ENCODE measurements at places on chromosomes 5 and 9.

- DNase-seq = no peak
Measured at GRCh38 chr9:124283228-124283814, 25.6 kb downstream of the NEK6 start.

DNA sequence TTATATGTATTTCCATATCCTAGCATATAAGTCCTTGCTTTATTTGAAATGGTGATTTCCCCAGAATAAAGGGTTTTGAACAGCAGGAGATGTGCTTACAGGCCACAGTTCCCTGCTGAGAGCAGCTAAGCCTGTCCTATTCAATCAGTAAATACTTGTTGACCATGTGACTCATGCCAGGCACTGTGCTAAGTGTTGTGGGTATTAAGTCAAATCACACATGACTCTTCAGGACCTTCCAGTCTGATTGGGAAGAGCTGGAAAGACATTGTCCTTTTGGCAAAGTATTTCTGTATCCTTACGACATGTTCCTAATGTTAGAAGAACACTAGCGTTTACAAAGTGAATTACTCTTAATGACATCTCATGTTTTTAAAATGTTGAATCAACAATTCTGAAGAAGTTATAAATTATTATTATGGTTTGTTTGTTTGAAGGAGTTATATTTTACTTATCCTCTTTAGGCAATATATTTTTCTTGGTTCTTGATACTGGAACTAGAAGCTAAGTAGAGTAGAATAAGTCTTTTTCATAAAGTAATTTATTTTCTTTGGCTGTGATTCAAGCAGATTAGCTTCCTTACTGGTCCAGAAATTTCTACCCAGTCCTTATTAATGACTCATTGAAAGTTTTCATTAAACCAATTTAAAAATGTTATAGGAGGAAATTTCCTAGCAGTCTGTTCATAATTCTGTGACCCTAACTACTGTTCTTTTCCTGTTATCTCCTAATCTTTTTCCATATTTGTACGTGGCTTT, 82.1 kb downstream of the GAPVD1 start:
- no peak for DNase-seq

GRCh38 chr9:127578952-127579853, 32.9 kb upstream of the STXBP1 start:
- no peak for DNase-seq

GRCh38 chr5:115838885-115839518, 2.4 kb downstream of the ATG12 start:
- DNase-seq = no peak

GRCh38 chr9:89304834-89305188, 6.2 kb upstream of the CKS2 start:
- no peak for DNase-seq

- DNase-seq = no peak
Measured at GRCh38 chr5:174533751-174534241, 190.6 kb upstream of the MSX2 start.

- no peak for DNase-seq
Measured at GRCh38 chr9:117707561-117707960, 3.4 kb downstream of the TLR4 start.

DNA sequence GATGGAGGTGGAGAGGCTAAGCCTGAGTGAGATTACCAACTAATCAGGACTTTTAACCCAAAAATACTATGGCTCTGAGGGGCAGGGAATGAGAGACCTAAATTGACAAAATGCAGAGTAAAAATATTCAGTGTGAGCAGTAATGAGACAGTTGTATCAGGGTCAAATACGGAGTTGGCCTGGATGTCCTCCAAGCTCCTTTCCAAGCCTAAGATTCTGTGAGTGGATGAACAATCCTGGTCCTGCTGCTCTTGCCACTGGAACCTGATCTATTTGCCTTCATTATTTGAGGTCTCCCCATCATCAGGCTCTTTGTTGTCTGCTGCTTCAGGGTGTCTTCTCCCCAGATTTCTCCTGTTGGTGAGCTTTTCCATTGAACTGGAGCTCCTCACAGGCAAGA, 1.1 kb downstream of the PDCD1LG2 start:
- DNase-seq = no peak

GRCh38 chr9:112554516-112554915, 67.9 kb downstream of the KIAA1958 start:
- DNase-seq = no peak

DNA sequence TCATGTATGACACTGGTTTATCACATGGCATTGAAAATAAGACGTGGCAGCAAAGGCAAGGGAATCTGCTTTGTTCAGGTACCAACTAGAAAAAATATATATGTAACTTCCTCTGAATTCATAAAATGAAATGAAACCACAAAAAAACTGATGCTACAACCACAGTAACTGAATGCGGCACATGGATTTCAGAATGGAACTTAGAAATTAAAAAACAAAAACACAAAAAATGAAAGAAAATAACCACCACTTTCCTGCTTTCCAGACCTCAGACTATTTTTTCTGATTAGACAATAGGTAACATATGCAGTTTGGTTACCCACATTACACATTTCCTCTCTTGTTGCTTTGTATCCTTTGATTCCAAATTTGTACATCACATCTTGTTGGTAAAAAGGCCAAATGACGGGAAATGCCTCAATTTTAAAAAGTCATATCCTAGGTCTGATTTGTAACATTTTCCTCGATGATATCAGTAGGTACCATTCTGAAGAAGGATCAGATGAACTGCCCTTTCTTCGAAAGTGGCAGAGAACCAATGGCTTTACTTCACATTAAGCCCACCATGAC, 18.1 kb upstream of the PDCL start:
- DNase-seq = no peak

- DNase-seq = no peak
Measured at GRCh38 chr5:143001764-143002351, 231.7 kb downstream of the ARHGAP26 start.

GRCh38 chr5:116861666-116862065, 287.0 kb upstream of the SEMA6A start:
- DNase-seq = no peak

- no peak for DNase-seq
Measured at GRCh38 chr9:127838375-127839078, 15.9 kb downstream of the ENG start.

- DNase-seq = no peak
Measured at GRCh38 chr5:179836225-179837019, 15.7 kb downstream of the SQSTM1 start.

- DNase-seq = no peak
Measured at GRCh38 chr5:180118391-180118791, 46.8 kb upstream of the RNF130 start.

DNA sequence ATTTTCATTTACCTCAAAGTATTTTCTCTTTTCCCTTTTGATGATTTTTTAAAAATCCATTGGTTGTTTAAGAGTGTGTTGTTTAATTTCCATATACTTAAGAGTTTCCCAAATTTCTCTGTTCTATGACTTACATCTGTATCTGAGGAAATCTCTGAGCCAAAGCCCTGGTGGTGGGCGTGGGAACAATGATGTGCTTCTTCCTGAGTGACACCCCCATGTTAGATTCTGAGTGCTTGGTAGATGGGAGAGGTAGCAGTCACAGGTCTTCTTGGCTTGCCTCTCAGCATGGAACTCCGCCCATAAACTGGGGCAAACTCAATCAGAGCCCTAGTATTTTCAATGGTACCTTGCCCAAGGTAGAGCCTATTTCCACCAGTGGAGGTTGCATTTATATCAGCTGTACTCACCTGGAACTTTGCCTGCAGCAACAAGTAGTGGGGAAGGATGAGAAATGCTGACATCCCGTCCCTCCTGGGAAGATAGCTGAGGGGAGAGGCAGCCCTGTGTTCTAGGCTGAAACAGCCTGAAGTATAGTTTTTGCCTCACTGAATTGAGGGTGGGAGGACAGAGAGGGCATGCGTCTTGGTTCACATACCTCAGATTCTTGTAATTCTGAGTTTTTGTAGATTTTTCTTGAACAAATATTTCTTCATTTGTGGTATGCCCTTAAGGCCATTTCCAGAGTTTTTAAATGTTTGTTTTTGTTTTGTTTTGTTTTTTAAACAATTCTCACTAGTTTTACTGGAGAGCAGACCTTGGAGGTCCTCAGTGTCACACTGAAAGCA, 26.4 kb downstream of the C9orf43 start:
- no peak for DNase-seq

GRCh38 chr9:128215491-128216409, 12.6 kb downstream of the DNM1 start:
- DNase-seq = no peak

GRCh38 chr5:59724482-59725391, 168.8 kb downstream of the PDE4D start:
- DNase-seq = no peak

GRCh38 chr5:38465061-38465460, 91.4 kb downstream of the LIFR start:
- DNase-seq = no peak

- DNase-seq = no peak
Measured at GRCh38 chr5:28165096-28165495, 1126.7 kb upstream of the CDH9 start.

GRCh38 chr9:117772960-117773359, 68.8 kb downstream of the TLR4 start:
- no peak for DNase-seq

- no peak for DNase-seq
Measured at GRCh38 chr5:15752663-15753285, 252.8 kb downstream of the FBXL7 start.

- no peak for DNase-seq
Measured at GRCh38 chr9:116715751-116716150, 28.6 kb downstream of the TRIM32 start.

- no peak for DNase-seq
Measured at GRCh38 chr5:119286511-119287488, 69.0 kb upstream of the TNFAIP8 start.

- DNase-seq = no peak
Measured at GRCh38 chr5:6188344-6188743, 190.0 kb downstream of the MED10 start.

GRCh38 chr5:147559749-147560148, 49.9 kb upstream of the DPYSL3 start:
- no peak for DNase-seq

- no peak for DNase-seq
Measured at GRCh38 chr9:115234094-115234493, 116.1 kb upstream of the TNC start.

- no peak for DNase-seq
Measured at GRCh38 chr9:88975966-88976889, 15.0 kb upstream of the S1PR3 start.

- DNase-seq = no peak
Measured at GRCh38 chr9:132880324-132880661, 1.6 kb downstream of the SPACA9 start.

- DNase-seq = no peak
Measured at GRCh38 chr9:93452710-93453046, 703 bp downstream of the FAM120AOS start.

DNA sequence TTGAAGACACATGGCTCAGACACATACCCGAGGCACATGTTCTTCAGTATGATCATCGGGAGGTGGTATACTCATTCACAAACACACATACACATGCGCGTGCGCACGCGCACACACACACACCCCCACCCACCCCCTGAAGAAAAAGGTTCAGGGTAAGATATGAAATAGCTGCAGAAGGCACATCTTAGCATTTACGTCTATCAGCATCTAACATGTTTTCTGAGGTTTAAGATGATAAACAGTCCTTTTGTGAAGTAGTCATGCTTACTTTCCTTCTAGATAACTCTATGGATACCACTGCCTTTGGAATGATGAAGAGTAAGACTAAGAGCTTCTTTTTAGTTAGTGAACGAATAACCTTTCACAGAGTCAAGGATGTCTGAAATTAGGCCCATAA, 105.1 kb upstream of the GNA14 start:
- no peak for DNase-seq

GRCh38 chr5:19531374-19531952, 456.5 kb downstream of the CDH18 start:
- DNase-seq = no peak

GRCh38 chr5:17358031-17358430, 140.0 kb upstream of the TAF11L2 start:
- no peak for DNase-seq

- DNase-seq = no peak
Measured at GRCh38 chr5:178515776-178516503, 74.3 kb downstream of the COL23A1 start.

DNA sequence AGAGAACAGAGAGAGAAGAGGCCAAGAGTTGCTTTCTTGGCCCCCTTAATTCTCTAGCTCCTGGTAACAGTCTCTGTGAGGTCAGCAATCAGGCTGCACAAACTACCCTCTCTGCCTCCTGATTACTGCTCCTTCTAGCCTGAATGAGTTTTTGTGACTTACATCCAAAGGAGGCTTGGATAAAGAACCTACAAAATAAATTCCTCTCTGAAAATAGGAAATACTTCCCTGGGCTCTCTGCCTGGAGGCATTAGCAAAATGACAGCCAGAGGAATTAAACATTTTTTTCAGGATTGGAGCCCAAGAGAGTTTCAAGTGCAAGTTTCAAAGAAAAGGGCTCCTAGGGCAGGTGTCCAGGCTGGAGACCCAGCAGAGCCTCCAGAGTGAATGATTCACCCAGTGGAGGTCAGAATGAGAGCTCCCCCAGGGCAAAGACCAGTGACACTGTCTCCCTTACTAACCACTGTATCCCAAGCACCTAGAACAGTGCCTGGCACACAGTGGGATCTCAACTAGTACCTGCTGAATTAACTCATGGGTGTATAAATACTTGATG, 162.5 kb downstream of the SPOCK1 start:
- DNase-seq = no peak

DNA sequence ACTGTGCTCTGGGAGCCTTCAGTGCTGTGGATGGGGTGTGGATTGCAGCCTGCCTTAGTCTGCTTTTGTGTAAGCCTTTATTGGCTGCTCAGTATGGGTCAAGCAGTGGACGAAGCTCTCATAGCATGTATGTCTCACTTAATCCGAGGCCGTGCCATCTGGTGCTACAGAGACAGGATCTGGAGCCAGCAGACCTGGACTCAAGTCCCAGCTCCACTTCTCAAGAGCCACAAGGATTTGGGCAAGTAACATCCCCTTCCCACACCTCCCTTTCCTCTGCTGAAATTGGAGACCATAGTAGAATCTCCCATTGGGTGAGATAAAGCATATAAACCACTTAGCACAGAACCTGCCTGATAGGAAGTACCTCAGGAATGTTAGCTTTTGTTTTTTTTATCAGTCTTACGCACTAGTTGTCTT, 23.4 kb upstream of the LECT2 start:
- DNase-seq = no peak

GRCh38 chr5:117327511-117327910, 752.9 kb upstream of the SEMA6A start:
- no peak for DNase-seq

DNA sequence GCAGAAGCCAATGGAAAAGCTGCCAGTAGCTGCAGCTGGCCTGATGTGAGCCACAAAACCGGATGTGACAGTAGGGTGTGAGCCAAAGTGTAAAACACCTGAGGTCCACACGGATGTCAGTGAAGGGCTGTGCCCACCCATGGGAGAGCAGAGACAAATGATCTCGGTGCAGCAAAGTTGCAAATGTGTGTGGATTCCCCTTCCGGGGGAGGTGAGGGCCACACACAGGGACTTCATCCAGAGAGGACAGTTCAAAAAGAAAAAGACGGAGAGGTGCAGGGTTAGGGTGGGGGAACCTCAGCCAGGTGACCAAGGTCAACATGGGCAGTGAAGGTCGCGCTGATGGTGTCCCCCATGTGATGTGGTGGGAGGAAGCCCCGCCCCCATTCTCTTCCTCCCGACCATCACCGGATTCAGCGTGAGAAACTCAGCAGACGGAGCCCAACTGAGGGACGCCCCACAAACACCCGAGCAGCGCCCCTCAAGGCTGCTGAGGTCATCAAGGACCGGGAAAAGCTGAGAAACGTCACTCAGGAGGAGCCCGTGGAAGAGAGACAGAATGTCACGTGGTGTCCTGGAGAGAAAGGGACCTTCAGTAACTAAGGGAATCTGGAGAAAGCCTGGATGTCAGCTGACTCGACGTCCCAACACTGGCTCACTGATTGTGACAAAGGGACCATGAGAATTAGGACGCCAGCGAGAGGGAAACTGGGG, 11.4 kb upstream of the PTGDS start:
- no peak for DNase-seq

GRCh38 chr9:35548571-35548970, 56.5 kb upstream of the TESK1 start:
- DNase-seq = no peak
